8988T (cell line): ENCODE measurements at places on chromosomes 4 and X.

- no peak for DNase-seq
Measured at GRCh38 chrX:27694667-27695066, 104.5 kb downstream of the DCAF8L2 start.

DNA sequence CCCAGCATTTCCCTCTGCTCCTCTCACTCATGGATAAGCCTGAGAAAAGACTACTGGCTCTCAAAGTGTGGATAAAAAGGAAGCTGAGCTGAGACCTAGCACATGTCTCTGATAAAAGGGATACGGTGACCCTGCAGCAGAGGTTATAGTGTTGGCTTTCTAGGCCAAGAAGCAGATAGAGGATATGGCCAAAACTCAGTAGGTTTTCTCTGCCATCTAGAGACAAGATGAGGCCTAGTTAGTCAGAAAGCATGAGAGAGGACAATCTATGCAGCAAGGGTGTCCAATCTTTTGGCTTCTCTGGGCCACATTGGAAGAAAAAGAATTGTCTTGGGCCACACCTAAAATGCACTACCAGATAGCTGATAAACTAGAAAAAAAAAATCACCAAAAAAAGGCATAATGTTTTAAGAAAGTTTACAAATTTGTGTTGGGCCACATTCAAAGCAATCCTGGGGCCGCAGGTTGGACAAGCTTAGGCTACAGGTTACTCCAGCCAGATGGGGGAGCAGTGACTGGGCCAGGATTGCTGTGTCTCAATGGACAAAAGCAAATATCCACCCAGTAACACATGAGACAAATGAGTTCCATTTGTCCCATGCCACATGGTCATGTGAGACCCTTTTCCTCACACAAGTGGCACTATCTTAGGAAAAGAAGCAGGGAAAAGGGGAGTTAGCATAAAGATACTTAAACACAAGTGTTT lies 411.4 kb downstream of the INPP4B start:
- no peak for DNase-seq

GRCh38 chrX:23616361-23616760 lies 50.9 kb upstream of the PRDX4 start:
- DNase-seq, result no peak

- no peak for DNase-seq
Measured at GRCh38 chr4:177948853-177949252, 506.6 kb upstream of the AGA start.

DNA sequence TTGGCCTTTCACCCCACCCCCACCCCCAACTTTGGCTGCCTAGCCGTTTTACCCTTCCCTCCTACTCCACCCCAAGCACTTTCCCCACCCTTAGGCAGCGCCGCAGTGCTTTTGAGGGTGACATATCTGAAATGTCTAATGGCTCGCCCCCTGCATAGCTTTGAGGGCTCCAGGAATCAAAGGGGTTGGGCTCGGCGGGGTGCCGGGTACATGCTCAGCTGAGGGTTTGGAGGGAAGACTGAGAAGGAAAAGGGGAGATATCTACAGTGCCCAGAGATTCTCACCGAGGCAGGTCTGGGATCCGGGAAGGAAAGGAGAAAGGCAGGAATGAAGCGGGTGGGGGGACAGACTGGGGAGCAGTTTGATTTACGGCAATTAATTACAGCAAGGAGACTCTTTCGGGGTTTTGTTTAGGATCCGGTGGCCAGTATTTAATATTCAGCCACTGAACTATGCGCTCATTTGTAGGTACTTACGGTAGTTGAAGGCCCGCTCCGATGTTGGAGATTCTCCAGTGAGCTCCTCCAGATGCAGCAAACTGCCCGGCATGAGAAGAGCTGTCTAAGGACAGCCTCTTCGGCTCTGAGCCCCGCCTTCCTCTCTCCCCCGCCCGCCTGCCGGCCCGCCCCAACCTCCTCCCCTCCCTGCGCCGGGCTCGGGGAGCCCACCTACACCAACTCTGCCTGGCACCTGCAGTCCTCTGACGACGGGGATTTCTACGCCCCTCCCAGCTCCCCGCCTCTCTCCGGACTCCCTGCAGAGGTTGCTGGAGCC lies at the start of gene IGSF1:
Gene IGSF1 (minus strand): TSS at position 569 of the 774 bp plus-strand sequence. CDS start 2,632 bp downstream, outside the sequence.
- DNase-seq, result no peak

DNA sequence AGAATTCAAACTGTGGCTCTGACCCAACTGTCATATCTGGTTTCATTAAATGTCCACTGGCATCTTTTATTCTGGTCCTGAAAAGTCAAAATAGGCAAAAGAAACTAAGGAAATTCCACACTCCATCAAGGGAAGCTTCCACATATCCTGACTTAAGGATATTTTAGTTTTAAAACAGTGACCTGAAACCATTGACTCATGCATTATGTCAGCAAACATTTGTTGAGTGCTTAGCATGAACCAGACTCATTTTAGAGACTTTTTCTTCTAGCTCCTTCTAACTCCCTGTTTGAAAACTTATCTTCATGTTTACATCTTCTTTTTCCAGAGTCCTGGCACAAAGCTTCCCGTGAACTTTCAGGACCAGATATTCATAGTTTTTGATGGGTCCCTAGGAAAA lies 6.9 kb upstream of the CXCL1 start:
- no peak for DNase-seq

DNA sequence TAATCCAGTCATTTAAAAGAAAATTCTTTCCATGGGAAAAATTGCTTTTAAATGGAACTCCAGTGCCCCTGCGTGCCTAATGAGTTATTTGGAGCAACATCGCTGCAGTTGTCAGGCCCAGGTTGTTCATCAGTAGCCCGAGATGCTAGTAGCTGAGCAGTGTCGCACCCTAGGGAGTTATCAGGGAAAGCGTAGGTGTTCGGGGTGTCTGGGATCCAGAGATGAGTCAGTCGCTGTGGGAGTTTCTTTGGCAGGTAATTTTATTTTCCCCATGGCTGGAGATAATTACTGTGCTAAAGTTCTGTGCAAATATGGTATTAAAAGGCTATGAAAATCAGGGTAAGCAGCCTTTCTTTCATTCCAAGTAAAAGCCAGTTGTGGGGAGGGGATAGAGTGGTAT lies 49.4 kb downstream of the ANXA3 start:
- no peak for DNase-seq

- DNase-seq, result no peak
Measured at GRCh38 chrX:154327038-154327820, 31.6 kb downstream of the TKTL1 start.

- no peak for DNase-seq
Measured at GRCh38 chrX:46630141-46630540, 56.6 kb downstream of the CHST7 start.

DNA sequence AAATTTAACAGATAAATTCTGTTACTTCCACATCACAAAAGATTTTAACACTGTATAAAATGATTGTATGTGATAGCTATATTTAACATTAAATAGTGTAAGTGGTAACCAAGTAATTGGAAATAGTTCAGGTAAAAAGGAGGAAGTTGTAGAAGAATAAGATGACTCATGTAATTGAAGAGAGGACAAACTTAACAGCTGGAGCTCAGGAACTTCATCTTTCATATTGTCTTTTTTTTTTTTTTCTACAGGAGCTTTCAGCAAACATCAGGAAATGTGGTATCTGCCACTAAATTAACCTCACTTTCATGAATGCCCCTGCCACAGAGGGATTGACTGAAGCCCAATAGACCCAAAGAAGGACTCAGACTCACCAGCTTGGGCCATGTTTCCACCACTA lies 188.4 kb upstream of the VEGFC start:
- DNase-seq, result no peak

GRCh38 chrX:128807367-128807766 lies 715.9 kb downstream of the SMARCA1 start:
- no peak for DNase-seq

DNA sequence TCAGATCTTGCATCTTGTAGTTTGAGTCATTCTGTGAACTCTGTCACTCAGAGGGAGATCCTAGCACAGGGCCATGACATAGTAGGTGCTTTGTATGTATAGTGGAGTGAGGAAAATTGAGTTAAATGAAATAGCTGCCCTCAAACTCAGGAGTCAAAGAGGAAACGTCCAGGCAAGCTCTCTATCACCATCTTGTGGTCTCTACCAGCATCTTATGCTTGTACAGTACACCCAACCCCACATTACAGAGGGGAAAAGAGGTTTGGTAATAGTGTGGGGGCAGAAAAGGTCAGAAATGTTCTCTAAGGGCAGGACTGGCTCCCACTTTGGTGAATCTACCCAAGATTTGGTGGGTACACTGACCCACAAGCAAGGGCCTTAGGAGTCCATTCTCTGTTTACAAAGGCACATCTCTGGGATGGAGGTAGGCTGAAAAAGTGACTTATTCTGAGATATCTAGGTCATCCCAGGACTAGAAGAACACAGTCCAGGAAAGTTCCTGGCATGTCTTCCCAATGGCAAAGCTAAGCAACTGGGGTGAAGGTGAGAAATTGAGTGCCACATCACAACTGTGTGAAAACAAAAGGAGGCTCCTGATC lies 131.8 kb downstream of the OR13H1 start:
- peak; percentile 20 for DNase-seq

DNA sequence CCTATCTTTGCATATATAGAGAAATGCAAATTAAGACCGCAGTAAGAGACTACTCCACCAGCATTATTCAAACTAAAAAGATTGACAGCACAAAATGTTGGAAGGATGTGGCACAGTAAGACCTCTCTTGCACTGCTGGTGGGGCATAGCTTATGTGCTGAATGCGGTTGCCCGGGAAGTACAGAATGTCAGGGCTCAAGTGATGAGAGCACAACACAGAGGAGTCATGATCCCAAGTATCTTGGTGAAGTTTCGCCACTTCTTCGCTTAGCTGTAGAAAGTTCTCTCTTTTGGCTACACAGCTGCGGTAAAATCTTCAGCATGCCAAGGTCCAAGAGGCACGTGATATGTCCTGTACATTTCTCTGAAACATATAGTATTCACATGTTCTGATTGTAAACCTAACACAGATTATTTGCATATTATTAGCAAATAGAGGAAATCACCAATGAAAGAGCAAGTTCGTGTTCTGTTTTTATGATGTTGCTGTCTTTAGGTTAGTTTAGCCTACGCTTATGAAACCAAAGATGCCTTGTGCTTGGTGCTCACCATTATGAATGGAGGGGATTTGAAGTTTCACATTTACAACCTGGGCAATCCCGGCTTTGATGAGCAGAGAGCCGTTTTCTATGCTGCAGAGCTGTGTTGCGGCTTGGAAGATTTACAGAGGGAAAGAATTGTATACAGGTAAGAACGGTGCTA lies 55.0 kb downstream of the HTT-AS start:
- no peak for DNase-seq
